Effector memory CD4-positive, alpha-beta T cell (primary cell): ENCODE measurements at places on chromosomes 6 and 20.

DNA sequence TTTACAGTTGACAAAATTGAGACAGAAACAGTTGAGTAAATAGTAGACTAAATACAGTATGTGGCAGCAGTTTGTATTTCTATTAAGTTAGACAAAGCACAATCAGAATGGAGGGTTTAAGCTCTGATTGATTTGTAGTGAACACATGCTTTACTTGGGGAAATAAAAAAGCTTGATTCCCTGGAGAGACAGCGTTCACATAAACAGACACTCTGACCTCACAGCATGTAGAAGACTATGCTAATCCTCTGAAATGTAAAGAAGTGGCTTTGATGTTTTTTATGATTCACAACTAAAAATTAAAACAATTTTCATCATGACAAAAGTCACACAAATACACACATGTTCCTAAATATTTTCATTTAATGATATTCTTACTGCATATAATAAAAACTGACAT lies 126.9 kb upstream of the FAM83B start:
- DNase-seq: no peak

GRCh38 chr6:7112741-7113313 lies 5.1 kb downstream of the RREB1 start:
- DNase-seq: no peak

- DNase-seq: no peak
These were observed 119.0 kb upstream of the ZNF184 start for GRCh38 chr6:27591699-27592480.

DNA sequence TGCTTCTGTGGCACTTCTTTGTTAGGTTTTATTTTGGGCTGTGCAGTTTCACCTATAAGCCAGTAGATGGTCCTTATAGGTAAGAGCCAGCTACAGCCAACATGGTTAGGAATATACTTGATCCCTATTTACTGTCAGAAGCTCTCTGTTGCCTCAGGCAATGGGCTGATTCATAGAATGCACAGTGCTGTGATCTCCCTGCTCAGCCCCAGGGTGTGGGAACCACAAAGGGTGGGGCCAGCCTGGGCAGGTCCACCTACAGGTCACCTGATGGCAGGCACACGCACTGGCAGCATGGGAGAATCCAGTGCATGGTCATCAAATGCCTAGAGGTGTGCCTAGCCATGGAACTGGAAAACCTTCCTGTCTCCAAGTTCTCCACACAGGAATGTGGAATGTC lies 191.9 kb downstream of the MOXD1 start:
- no peak for DNase-seq

DNA sequence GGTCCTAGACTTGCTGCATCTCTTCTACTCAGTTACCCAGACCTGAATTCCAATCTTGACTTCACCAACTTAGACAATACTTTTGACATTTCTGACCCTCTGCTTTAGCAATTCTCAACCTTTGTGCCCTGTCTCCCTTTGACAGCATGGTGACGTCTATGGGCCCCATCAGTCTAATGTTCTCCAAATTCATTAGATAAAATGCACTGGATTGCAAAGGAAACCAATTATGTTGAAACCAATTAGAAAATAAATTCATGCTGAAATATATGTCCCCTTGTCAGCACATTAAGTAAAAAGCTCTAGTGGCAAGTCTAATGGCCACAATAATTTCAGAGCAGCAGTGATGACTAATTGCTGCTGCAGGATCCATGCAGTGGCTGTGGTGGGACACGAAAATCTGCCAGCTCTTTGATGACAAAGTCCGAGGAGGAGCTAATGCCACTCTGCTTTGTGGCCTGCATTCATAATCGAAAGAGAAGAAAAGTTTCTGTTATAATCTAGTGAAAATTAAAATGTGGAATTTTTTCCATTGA lies 64.0 kb downstream of the BFSP1 start:
- no peak for DNase-seq

GRCh38 chr6:142416179-142416578 lies 114.4 kb downstream of the ADGRG6 start:
- no peak for DNase-seq

DNA sequence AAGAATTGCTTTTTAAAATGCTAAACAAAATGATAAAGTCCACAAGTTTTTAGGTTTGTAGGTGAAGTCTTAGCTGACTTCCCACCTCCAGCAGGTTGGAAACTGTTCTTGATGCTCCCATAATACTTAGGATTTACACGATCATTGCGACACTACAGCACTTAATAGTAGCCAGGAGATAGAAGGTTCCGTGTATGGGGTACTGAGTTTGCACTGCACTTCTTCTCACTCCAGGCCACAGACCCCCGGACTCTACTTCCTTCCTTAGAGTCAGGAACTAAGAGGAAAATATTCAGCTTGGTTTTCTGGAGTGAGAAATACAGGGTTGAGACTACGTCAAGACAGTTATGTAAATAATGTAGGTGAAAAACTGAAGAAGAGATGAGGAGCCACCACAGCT lies 56.1 kb upstream of the SGK1 start:
- DNase-seq: no peak

- DNase-seq: no peak
These were observed 130.1 kb upstream of the ASCC3 start for GRCh38 chr6:101011186-101011585.

GRCh38 chr20:20446001-20446400 lies 78.1 kb downstream of the INSM1 start:
- no peak for DNase-seq

GRCh38 chr6:122671251-122671650 lies 61.0 kb downstream of the PKIB start:
- no peak for DNase-seq
